ENCODE measurements at places on chromosomes 13 and 19.
A peak's percentile ranks its signal among the peaks of the same experiment; 100 is the strongest.

- no peak for DNase-seq
Observed at GRCh38 chr13:81781471-81781870, 1440.5 kb upstream of the SPRY2 start.

GRCh38 chr19:17933414-17934129, 757 bp downstream of the CCDC124 start:
- DNase-seq: no peak

DNA sequence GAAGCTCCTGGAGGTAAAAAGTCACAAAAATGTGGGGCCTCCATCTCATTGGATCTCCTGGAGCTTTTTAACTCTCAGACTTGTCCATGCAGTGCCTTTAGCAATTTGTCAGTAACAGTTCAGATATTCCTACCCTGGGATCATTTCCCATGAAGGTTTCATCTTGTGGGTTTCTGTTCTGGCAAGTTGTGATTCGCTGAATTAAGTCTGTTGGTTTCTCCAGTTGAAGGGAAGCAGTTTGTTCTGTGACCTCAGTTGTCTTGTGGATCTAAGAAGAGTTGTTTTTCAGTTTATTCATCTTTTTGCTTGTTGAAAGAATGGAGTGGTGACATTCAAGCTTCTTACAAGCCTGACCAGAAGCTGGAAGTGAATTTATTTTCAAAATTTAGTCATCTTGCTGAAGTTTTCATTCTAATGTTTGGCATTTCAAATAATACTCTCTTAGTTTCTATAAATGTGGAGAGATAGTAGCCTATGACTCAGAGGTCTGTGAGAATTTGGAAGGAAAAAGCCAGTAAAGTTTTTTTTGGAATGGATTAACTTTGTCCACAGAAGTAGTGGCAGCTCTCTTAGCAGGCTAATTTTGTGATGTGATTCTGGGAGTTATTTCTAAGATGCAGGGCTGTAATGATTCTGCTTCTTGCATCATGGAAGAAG, 120.1 kb upstream of the CSNK1A1L start:
- DNase-seq: no peak

DNA sequence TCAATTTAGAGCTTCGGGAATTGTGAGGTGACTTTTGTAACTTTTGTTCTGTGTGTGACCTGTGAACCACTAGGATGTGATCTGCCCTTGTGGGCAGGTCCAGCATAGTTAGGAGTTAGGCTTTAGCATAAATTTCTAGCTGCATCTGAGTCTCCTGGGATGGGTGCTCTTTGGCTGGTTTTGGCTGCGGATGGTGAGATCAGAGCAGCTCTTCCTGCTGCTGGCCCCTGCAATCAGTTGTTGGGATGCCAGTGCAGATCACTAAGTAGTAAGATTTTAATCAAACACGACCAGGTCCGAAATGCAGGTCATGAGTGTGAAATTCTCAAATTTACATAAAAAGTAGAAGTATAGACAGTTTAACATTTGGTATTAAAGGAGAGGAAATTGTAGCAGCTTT, 8.5 kb downstream of the CEBPG start:
- DNase-seq: no peak

GRCh38 chr19:40592170-40592569, 9.0 kb upstream of the LTBP4 start:
- DNase-seq: no peak

DNA sequence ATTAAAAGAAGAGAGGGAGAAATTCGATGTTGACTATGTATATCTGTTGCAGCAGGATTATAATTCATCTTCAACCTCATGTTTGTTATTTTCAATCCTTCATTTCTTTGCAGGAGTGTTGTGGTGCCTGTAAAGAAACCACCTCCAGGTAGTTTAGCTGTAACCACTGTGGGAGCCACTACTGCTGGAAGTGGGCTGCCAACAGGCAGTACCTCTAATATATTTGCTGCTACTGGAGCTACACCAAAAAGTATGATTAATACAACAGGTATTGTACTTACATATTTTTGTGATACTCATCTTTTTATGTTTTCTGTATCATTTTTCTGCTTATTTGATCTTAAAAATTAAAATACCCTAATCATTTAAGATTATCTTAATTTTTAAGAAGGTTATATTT, 266.5 kb downstream of the NBEA start:
- DNase-seq: no peak

DNA sequence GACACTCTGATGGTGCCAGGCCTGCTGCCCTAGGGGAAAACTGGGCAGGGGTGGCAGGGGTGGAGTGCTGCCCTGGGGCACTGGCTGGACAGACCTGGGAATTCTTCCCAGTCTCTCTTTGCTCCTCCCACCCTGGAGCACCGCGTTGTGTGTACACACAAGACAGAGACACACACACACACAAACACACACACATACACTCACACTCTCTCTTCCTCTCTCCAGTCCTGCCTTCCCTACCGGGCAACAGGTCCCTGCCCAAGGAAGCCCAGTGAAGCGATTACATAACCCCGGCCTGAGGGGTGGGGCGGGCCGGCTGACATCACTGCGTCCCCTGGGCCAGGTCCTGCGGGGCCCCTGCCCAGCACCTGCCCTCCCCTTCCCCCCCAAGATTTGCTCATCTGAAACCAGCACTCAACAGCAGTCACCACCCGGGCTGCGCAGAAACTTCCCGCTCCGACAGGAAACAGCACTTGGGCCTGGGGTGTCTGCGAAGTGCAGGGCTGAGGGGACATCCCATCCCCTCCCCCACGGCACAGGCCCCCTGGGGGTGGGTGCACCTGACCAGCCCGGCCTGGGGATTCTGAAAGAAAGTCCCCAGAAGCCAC, 1.2 kb downstream of the MKNK2 start:
- peak; percentile 72 for DNase-seq

GRCh38 chr13:111531505-111531904, 211.1 kb downstream of the TEX29 start:
- no peak for DNase-seq

DNA sequence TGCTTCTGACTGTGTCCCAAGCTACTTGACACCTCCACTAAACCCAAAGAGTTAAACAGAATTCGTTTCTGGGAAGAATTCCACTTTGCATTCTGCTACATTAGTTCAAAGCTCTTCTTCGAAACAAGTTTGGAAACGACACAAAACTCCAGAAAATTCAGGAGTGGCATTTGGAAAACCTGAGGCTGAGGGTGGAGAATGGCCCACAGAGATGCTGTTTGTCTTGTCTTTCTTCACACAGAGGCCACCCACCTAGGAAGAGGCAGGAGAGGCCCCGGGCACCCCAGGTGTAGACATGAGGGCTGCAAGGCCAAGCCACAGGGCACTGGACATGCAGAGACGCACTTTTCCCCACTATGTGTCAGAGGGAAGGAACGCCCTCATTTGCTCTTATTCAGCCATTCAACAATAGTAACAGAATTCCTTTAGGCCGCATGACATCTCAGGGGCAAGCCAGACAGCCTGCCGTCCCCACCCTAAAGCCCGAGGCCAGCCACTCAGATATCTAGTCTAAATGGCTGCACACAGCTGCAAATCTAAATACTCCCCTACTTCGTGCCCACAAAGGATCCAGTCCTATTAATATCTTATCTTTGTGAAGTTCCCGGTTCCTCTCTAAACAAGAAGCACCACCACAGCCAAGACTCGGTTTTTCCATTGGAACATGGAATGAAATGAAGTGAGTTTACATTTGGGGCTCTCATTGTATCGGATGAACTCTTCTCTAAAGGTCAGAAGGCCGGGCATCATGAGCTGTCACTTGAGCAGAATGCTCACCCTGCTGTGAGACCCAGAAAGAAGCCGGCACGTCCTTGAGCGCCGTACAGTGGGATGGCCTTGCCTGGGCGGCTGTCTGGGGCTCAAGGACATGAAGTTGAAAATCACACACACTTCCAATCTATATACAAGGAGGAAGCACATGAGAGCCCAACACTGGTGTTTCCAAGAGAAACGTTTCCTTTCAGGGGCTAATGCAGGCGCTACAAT, 19.8 kb downstream of the COL4A1 start:
- no peak for DNase-seq

GRCh38 chr19:30001301-30001700, 59.3 kb downstream of the URI1 start:
- DNase-seq: no peak

DNA sequence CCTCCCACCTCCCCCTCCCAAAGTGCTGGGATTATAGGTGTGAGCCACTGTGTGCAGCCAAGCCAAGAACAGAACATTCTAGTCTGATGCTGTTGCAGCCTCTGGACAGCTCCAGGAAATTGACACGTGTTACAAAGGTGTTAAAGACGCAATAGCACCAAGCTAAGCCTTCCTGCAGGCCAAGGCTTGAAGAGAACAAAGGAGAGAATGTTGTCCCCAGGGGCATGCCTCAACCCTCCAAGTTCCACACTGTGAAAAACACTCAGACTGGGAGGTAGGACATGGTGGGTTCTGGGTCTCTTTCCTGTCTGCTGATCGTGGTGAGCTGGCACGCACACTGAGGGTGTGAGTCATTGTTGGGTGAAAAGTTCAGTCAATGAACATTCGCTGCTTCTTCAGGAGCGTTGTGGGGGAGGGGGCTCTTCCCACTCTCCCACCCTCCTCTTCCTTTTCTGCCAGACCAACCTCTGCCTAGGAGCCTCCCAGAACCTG, 5.3 kb upstream of the PTPRS start:
- DNase-seq: no peak

- DNase-seq: no peak
Observed at GRCh38 chr19:57812226-57812625, 2.5 kb downstream of the ZNF552 start.

DNA sequence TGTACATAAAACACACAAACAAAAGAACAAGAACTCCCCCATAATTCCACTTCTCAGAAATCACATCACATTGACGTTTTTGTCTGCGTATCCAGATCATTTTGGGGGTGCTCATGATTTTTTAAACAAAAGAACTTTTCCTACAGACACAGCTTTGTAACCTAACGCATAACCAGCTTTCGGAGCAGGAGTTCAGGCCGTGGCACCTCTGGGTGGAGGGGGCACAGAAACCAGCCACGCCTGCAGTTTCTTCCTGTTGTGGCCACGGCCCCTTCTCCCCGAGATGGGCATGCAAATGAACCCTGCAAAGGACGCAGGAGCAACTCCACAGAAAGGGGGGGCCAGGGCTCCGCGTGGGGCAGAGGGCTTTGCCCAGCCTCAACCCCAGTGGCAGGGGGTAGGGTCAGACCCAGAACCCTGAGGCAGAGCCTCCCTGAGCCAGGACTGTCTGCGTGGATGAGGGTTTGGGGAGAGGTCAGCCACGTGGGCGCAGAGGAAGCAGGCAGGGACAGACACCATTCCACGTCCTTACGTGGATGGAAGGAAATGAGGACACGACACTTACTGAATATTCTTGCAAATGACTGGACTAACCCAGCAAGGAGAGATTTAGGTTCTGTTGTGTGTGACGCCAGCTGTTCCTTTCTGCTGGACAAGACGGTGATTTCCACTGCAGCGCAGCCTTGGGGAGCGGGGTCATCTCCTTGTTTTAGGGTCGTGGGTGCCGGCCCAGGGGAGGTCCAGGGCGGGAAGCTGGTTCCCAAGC, 64.4 kb downstream of the RASA3 start:
- peak; percentile 65 for DNase-seq

DNA sequence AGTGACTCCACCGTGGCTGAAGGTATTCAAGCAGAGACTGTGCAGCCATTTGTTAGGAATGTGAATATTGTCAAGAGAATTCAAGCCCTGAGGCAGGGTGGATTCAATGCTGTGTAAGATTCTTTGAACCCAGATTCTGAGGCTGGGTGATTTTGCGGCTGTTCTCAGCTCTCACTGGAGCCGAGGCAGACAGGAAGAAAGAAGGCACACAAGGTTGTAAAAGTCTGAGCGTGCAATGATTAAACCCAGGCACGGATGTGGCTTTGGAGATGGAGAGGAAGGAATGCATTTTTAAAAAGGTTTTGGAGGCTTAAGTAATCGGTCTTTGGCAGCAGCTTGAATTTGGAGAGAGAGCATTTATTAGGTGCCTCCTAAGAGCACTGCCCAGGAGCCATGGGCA, 187.9 kb downstream of the KATNAL1 start:
- DNase-seq: no peak

GRCh38 chr13:110334256-110334655, 27.2 kb downstream of the COL4A2 start:
- DNase-seq: no peak

GRCh38 chr19:40312533-40312932, 27.4 kb upstream of the AKT2 start:
- DNase-seq: no peak

- no peak for DNase-seq
Observed at GRCh38 chr13:97339019-97339987, 94.7 kb upstream of the RAP2A start.

DNA sequence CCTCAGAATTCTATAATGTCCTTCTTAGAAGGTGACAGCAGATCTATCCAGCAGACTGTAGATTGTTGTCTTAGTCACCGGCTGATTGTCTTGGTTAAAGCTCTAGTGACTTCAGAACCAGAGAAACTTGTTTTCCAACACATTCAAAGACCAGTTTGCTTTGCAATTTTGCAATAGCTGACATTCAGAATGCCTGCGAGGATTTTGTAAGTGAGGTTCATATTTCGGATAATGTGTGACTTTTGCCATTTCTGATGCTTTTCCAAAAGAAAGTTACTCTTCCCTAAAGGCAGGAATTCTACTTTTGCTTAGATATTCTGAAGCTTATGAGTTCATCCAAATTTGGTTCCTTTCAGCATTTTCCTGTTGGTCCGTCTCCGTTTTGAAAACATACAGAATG, 13.2 kb downstream of the SPINT2 start:
- no peak for DNase-seq

DNA sequence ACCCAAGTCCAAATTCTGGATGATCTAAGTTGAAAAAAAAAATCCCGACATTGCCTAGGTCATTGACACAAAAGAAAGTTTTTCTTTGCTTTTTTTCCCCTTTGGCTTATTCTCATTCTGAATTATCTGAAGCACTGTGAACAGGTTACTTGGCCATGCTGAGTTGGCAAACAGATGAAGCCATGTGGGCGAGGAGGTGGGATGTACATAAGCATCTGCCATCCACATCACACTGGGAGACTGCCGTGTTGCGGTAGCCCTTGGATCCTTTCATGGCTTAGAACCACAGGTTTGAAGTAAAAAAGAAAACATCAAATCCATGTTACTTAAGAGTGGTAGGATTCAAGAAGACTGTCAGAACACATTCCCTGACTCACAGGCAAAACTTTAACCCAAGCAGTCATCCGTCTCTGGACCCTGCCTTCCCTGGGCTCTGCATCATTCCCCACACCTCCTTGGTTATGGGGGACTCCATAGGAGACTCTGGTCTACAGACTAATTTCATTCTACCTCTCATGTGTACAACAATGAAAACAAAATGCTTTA, 242.5 kb upstream of the SERP2 start:
- no peak for DNase-seq

DNA sequence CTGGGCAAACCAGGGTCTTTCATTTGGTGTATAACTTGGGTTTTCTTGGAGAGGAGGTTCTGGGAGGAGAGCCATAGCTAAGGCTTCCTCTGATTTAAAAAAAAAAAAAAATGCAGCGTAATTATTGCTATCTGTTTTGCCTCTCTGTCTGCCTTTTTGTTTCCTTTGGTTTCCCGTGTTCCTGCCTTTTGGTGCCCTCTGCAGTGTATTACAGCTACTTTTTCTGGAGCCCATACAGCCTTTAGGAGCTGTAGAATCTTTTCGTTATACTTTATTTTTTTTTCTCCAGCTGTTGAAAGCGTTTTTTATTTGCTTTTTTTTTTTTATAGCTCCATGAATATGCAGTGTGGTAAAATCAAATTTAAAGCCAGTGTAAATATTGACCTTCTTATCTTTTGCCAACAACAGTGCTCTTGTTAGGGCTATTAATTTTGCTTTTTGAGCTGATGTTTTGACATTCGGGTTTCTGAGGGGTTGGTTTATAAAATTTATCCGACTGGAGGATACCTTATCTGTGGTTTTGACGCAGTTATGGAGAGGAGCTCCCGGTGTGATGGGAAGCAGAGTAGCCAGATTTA, 38.1 kb downstream of the ZNF493 start:
- DNase-seq: no peak

GRCh38 chr13:112345826-112346172, 30.4 kb upstream of the SPACA7 start:
- DNase-seq: no peak
